ENCODE measurements at places on chromosomes 7 and 10. TPM values are rescaled to one million over a fixed set of nuclear protein-coding genes. Genes with fewer than 3 reads are reported as not detected.

- DNase-seq, result no peak
These were observed 902.9 kb upstream of the LRRN3 start for GRCh38 chr7:110187877-110188554.

DNA sequence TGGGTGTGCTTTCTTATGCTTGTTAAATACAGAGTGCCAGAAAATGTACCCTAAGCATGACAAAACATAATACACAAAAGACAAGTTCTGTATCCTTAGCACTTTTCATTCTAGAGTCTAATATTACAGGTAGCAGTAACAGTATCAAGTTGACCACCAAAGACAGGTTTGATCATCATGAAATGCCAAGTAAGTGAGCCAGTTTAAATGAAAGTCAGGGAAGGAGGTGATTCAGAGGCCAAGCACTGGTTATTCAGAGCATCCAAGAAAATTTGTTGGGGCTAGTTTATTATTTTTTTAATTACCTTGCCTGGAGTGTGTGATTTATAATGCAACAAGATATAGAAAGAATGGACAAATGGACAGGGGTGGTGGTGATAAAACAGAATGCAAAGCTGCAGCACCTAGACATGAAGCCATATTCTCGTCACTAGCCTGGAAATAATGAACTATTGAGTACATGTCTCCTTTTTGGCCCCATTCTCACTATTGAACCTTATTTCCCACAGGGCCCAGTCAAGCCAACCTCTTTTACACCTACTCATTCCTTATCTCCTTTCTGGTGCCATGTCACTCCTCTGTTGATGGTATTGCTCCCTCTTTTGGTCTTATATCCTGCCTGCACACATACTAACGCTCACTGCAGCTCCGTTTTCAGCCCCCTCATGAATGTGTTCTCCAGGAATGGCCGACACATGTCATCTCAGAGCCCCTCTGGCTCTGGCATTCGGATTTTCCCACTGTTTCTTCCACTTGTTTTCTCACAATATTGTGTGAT lies 78.6 kb upstream of the GLCCI1 start:
- no peak for DNase-seq

GRCh38 chr7:50558294-50559053 lies 6.7 kb downstream of the DDC start:
- DNase-seq, result no peak

The AKR1C4 gene
- not detected for total RNA-seq

DNA sequence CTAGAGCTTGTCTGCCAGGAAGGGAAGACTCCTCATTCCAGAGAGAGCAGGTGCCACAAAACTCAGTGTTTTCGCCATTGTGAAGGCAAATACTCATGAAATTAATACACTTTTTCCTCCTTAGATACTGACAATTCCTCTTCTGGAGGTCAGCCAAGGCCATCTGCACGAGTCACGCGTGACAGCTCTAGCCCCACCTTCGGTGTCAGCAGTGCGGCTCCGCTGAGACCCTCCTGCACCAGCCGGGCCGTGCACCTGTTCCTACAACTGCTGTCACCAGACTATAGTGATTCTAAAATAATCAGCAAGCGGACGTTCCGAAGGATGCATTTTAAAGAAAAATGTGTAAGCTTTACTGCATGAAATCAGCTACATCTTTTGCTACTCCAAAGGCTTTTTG lies 127.7 kb downstream of the DIP2C start:
- DNase-seq, result no peak

GRCh38 chr7:110148054-110148453 lies 942.9 kb upstream of the LRRN3 start:
- DNase-seq, result no peak

The CD36 gene
- total RNA-seq, result not detected

DNA sequence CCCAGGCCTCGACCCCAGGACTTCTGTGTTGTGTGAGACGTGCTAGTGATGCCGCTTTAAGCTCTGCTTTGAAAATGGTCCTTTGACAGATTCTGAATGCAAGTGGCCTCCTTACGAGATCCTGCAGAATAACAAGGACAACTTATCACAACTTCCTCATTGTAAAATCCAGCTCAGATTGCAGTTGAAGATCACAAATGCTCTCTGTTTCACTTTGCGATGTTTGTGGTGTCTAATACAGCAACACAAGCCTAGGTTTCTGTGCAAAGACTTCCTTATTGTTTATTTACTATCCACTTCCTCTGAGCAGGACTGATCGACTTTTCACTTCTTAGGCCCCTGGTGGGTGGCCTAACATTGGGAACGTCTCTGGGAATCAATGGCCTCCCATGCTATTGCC lies 31.7 kb upstream of the INSIG1 start:
- no peak for DNase-seq

- DNase-seq, result no peak
These were observed 61.1 kb upstream of the TMEM196 start for GRCh38 chr7:19834566-19834965.

The IL15RA gene
- 16.5 TPM for total RNA-seq

- DNase-seq, result peak; percentile 62
These were observed 104.6 kb upstream of the PPIF start for GRCh38 chr10:79242620-79243152.

- no peak for DNase-seq
These were observed 1.7 kb downstream of the CYP3A4 start for GRCh38 chr7:99782012-99782953.

The KLLN gene
- 1.3 TPM for total RNA-seq

GRCh38 chr10:131668903-131669302 lies 231.9 kb upstream of the PPP2R2D start:
- DNase-seq, result no peak

- no peak for DNase-seq
These were observed at the start of gene SFRP4 for GRCh38 chr7:37916673-37917660. Gene SFRP4 (minus strand): TSS chr7:37916817. CDS start chr7:37916537, 280 bp downstream.

GRCh38 chr7:50838675-50839377 lies 56.1 kb upstream of the GRB10 start:
- DNase-seq, result no peak

GRCh38 chr7:3991731-3992231 lies 690.3 kb upstream of the FOXK1 start:
- no peak for DNase-seq

DNA sequence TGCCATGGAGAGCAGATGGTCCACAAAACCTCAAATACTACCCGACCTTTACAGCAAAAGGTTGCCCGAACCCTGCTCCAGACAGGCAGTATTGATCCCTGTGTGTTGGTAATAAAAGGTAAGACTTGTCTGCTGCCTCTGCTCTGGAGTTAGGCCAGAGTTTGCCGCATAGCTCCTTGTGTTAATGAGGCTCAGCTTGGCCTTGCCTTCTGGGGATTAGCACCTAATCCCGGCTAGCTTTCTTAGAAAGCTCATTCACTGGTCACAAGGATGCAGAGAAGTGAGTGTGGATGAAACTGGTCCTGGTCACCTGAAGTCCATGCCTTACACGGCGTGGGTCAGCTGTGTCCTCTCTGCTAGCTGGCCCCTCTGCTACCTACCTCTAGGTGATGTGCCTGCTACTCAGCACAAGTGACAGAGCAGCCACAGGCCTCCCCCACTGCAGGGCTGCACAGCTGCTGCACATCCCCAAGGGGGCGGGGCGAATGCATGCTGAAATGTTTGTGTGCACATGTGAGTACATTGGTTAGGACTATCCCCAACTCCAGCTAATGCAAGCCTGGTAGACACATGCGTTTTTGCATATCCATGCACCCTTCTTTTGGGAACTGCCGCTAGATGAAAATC lies 31.7 kb upstream of the SYPL1 start:
- DNase-seq, result no peak

The ICA1 gene
- total RNA-seq, result 0.89 TPM

DNA sequence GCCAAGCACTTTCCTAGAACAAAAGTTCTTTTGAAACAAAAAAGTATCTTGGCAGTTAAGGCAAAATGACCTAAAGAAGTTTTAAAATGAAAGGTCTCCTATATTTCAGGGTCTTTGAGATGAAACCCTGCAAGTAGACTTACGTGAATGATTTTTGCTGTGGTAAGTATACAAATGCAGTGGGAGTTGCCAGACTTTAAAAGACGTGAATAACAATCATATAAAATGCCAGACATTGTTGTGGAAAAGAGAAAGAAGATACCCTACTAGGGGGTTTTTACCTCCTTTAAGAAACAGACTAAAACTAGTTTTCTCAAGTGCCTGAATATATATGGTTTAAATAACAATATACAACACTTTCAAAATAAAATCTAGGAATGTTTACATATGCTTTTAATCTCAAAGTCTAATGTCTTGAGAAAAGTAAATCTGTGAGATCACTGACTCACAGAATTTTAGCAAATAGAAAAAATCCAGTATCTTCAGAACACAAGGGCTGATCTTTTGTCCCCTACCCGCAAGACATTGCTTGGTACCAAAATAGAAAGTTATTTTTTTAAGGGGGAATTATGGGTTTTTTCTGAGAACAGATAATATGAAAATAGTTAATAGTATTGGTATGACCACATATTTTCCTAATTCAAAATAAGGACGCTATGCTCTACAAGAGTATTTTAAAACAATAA lies 29.5 kb downstream of the LRRC17 start:
- no peak for DNase-seq

- DNase-seq, result no peak
These were observed 189.4 kb upstream of the SHH start for GRCh38 chr7:156001496-156002260.

The PRLHR gene
- total RNA-seq, result not detected

GRCh38 chr7:45001138-45001694 lies 1.2 kb downstream of the CCM2 start:
- DNase-seq, result peak; percentile 69

DNA sequence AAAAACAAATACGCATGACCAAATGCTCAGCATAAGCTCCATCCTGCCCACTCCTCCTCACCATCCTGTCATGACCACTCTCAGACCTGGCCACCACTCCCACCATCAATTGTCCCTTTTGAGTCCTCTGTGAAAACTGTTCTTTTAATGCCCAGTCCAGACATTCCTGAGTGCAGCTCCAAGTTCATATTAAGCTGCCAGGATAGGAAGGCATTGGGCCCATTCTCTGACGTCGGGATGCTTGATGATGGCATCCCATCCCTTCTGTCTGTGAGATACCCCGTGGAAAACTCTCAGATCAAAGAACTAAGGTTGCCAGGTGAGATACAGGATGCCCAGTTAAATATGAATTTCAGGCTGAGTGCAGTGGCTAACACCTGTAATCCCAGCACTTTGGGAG lies 89.9 kb upstream of the KIF5B start:
- no peak for DNase-seq

DNA sequence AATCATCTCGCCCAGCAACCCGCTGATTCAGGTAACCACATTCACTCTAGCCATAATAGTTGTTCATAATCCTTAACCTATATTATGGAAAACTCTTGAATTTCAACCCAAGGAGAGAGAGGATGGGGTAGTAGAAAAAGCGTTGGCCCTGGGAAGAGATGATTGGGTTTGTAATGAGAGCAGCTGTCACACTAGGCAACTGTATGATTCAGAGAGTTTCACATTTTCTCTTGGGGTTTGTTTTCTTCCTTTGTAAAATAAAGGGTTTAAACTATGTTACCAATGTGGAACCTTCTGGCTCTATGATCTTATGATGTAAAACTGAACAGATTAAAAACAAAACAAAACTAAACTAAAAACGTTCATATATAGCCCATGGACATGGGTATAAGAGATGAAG lies 705.2 kb upstream of the IGFBP3 start:
- DNase-seq, result no peak

- DNase-seq, result no peak
These were observed 5.8 kb upstream of the GFRA1 start for GRCh38 chr10:116278846-116279245.

GRCh38 chr7:124992851-124993562 lies 63.4 kb upstream of the POT1 start:
- no peak for DNase-seq

DNA sequence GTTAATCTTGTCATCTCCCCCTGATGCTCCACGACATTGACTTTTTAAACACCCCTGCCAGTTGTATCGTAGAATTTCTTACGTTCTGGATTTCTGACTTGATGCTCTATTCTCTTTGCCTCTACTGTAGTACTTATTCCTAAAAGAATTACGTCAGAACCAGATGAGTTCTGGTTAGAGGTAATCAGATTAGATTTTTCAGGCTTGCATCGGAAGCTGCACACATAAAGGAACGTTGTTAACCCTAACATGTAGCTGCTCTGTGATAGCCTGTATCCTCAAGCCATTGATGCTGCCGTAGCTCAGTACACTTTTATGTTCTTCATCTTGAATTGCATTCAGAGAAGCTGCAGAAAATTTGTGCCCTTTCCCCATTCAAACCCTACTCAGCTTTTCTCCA lies 26.3 kb upstream of the TMEM236 start:
- DNase-seq, result no peak

The AKR1D1 gene
- not detected for total RNA-seq

DNA sequence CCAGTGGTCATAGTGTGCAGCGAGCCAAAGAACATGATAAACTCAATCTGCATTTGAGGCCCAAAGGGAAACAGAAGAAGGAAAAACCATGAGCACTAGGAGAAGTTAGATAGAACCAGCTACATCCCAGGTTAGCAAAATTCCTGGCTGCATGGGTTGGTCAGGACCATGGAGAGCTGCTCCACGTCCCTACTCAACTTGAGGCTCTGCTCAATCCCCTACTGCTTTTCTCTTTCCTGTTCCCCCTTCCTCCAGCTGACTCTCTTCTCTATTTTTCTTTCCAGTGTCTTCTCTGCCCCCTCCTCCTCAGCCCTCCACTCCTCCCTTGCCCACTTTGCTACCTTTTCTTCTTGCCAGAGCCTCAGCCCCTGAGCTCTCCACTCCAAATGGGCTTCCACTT lies 21.9 kb upstream of the VSIR start:
- peak; percentile 27 for DNase-seq

The TRIM50 gene
- not detected for total RNA-seq

- no peak for DNase-seq
These were observed 260.4 kb downstream of the RELN start for GRCh38 chr7:103729026-103729425.

GRCh38 chr10:47330804-47331203 lies 8.6 kb downstream of the GDF2 start:
- DNase-seq, result no peak

GRCh38 chr7:158414486-158414961 lies 173.1 kb downstream of the PTPRN2 start:
- DNase-seq, result no peak

Data from activated CD4-positive, alpha-beta T cell treated with anti-CD3 and anti-CD28 coated beads, Interleukin-2, amount 10 ng/mL, durations not matched to agents 7 days and 5 days (primary cell).